Activated T-cell treated with anti-CD3 and anti-CD28 coated beads, Interleukin-2, amount 50 U/mL, for 24 hours (primary cell): ENCODE measurements at places on chromosomes 5 and 9.

DNA sequence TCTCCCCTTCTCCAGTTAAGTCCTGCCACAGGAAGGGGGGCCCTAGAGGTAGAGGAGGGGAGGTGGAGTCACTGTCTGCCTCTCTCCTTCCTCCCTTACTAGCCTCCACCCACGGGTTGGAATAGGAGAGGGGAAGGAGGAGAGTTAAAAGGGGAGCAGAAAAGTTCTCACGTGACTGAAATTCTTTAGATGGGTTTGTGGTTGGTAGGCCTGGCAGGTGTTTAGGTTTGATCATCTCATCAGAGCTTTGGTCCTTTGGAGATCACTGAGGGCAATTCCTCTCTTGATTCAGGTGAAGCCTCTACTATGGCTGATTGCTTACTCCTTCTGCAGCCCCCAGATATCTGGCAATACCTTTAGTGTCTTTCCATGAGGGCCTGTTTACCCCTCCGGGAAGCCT is 24.9 kb upstream of the C5orf63 start:
- H3K4me1 ChIP-seq = peaks cover 6% of the 10 kb centered on the region
- H3K27ac ChIP-seq = no peak overlapping the region
- no peaks in the 10 kb centered on the region for H3K36me3 ChIP-seq
- no peak for DNase-seq
- peaks cover 2% of the 10 kb centered on the region for H3K27me3 ChIP-seq
- H3K4me3 ChIP-seq = no peak overlapping the region

DNA sequence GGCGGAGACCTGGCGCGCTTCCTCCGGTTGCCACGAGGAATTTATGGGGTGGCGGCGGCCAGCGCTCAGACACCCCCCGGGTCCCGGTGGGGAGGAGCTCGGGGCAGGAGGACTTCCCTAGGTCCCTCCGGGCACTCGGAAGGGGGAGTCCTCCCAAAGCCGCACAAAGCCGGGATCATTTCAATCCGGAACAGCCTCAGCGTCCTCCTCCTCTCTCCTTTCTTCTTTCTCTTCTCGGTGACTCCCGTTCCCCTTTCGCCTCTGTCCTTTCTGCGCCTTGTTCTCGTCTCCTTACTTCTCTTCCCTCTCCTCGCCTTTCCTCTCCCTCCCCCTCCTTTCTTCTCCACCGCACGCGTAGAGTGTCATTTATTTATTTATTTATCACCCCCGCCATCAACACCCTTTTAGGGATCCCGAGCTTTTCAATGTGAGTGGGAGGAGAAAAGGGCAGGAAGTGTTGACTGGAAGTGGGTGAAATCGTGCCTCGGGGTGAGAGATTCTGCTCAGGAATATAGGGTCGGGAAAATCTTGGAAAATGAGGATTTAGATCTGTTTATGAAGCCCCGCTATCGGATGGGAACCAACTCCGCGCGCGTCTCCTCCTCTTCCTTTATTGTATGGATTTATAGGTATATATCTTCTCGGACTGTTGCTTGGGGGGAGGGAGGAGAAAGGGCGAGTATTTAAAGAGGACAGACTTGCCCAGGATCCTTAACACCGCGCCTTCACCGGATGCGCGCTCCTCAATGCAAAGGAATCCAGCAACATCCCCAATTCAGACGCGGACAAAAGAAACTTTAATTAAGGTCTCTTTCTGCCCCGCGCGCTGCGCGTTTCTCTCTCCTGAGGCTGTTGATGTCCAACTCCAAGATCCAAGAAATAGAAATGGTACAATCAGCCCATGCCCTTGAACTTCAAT is 2.0 kb upstream of the ZNF462 start:
- H3K36me3 ChIP-seq = no peaks in the 10 kb centered on the region
- H3K4me1 ChIP-seq = peaks cover 30% of the 10 kb centered on the region
- peaks cover 77% of the 10 kb centered on the region for H3K27me3 ChIP-seq
- DNase-seq = no peak

DNA sequence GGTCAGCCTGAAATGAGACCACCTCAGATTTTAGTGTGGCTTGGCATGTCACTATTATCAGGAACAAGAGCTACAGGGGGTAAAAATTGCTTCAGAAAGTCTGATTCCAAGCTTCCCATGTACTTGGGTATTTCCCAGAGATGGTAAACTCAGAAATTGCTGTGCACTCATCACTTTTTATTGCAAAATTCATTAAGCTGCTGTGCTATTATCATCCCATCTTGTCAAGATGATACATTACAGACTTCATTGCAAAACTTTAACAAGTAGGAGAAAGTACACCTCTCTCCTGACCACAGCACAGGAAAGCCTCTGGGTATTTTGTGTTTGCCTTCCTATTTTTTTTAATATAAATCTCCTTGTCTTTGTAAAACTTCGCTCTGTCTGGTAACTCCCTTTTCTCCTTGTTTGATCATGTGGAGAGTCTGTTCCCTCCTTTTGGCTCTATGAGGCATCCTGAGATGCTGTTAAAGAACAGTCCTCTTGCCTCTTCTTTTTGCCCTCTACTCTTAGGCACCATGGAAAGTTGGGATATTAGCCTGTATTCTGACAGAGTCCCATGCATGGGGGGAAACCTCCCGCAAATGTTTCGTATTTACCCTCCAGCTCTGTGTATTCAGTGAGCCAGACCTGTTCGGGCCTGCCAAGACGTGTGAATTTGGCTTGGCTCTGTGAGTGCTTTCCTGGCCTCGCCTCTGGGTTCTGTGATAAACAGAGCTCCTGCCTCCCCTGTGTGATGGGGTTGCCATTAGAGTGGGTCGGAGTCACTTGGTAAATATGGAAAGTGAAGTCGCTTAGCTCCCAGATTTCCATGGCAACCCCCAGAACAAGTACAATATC is 260.7 kb downstream of the NR3C1 start:
- no peak overlapping the region for H3K27ac ChIP-seq
- H3K27me3 ChIP-seq = no peaks in the 10 kb centered on the region
- peaks cover 16% of the 10 kb centered on the region for H3K36me3 ChIP-seq

DNA sequence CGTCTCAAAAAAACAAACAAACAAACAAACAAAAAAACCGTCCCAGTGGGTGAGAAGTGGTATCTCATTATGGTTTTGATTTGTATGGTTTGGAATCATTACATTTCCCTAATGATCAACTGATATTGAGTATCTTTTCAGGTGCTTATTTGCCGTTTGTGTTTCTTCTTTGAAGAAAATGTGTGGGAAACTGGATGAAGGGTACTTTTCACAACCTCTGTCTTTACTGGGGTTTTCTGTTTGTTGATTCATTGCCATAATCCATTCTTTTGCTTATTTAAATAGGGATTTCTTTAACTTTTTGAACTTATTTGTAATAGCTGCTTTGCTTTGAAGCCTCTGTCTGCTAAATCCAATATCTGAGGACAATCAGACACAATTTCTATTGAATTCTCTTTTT is 9.2 kb upstream of the BICD2 start:
- H3K4me1 ChIP-seq = peaks cover 8% of the 10 kb centered on the region
- H3K4me3 ChIP-seq = no peak overlapping the region
- DNase-seq = no peak
- H3K36me3 ChIP-seq = no peaks in the 10 kb centered on the region
- H3K27ac ChIP-seq = no peak overlapping the region

GRCh38 chr5:96718635-96719077 is 56.5 kb downstream of the CAST start:
- no peak for DNase-seq
- peaks cover 18% of the 10 kb centered on the region for H3K36me3 ChIP-seq
- H3K27me3 ChIP-seq = no peaks in the 10 kb centered on the region

- no peaks in the 10 kb centered on the region for H3K36me3 ChIP-seq
- H3K27me3 ChIP-seq = no peaks in the 10 kb centered on the region
- H3K27ac ChIP-seq = no peak overlapping the region
- H3K4me3 ChIP-seq = no peak overlapping the region
Measured at GRCh38 chr9:19174127-19174912, 47.0 kb upstream of the PLIN2 start.

DNA sequence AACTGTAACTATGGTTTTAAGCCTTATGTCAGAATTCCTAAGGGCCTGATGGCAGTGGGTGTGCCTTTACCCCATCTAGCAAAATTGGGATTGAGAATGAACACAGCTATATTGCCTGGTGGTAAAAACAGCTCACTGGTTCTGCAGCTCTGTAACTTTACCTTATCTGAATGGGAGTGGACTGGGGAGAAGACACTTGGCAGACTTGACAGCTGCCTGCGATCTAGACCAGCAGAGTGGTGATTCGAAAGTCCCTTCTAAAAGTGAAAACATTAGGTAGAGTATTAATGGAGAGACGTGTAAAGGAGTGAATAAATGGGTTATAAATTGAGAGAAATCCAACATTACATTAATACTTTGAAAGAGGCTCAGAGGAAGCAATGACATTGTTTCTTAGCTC is 289.1 kb upstream of the EDIL3 start:
- DNase-seq = no peak
- no peak overlapping the region for H3K4me3 ChIP-seq
